ENCODE measurements at places on chromosomes 5 and 9.
A peak's percentile ranks its signal among the peaks of the same experiment; 100 is the strongest.

DNA sequence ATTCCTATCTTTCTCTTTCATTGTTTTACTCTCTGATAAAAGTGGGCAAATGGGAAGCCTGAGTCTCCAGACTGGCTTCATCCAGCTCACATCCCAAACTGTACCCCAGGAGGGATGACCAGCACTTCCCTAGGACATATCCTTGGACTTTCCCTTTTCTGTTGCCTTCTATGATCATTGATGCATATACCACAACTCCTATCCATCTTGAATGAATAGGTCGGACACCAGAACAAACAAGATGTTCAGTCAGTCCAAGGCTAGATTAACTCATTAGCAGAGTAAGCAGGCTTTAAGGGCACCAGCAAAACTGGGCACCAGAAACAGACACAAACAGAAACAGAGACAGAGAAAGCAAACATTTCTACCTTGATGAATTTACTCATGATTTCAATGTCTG is 159.1 kb upstream of the RGMB start:
- DNase-seq = no peak

- no peak for DNase-seq
These were observed 105.7 kb upstream of the ZNF618 start for GRCh38 chr9:113770396-113770795.

- DNase-seq = peak; percentile 31
These were observed 173.5 kb downstream of the TRIM32 start for GRCh38 chr9:116860509-116861120.

GRCh38 chr5:72246954-72247442 is 73.0 kb downstream of the MRPS27 start:
- no peak for DNase-seq

GRCh38 chr9:124774129-124774978 is 2.6 kb upstream of the OLFML2A start:
- peak; percentile 91 for DNase-seq

GRCh38 chr9:95028853-95029219 is 288.7 kb downstream of the FANCC start:
- DNase-seq = no peak

DNA sequence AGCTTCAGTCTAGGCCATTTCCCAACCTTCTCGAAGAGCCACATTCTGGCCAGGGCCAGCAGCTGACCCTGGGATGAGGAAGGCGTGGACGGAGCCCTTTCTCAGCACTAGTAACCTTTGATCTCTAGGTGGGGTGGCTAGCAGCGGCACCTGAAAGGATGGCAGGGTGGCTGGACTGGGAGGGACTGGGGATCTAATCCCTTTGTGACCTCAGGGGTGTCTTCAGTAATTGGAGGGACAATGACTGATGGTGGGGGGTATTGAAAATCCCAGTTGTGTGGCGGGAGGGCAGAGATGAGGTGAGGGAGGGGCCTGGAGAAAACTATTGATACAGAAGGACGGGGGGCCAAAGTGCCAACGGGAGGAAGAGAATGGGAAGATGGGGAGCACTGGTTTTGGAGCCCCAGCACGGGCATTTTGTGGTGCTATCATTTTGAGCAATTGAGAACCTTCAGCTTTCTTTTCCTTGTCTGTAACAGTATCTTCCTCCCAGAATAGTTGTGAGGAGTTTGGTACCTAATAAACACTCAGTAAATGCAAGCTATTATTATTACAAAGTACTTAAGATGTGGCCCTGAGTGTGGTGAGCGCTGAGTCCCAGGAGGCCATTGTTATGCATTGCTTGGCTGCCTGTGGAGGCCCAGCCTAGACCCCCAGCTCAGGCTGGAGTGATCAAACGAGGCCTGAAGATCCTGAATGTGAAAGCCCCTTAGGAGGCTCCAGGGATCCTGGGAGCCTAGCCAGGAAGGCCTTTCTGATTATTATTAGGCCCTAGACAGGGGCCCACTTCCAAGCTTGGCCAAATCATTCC is 37.3 kb upstream of the UBE2D2 start:
- no peak for DNase-seq

- no peak for DNase-seq
These were observed 26.0 kb upstream of the ASS1 start for GRCh38 chr9:130418776-130419175.

GRCh38 chr5:115296124-115297022 is at the start of gene CCDC112:
Gene CCDC112 (minus strand): TSS chr5:115296654. CDS start chr5:115296543, 111 bp downstream.
- DNase-seq = peak; percentile 37

- no peak for DNase-seq
These were observed 13.5 kb upstream of the B4GALT1 start for GRCh38 chr9:33180526-33181184.

GRCh38 chr9:133604214-133604613 is 5.0 kb downstream of the FAM163B start:
- DNase-seq = no peak

- no peak for DNase-seq
These were observed 11.1 kb downstream of the FGF1 start for GRCh38 chr5:142674531-142675469.

- no peak for DNase-seq
These were observed 980 bp downstream of the COL5A1 start for GRCh38 chr9:134642385-134643181.

DNA sequence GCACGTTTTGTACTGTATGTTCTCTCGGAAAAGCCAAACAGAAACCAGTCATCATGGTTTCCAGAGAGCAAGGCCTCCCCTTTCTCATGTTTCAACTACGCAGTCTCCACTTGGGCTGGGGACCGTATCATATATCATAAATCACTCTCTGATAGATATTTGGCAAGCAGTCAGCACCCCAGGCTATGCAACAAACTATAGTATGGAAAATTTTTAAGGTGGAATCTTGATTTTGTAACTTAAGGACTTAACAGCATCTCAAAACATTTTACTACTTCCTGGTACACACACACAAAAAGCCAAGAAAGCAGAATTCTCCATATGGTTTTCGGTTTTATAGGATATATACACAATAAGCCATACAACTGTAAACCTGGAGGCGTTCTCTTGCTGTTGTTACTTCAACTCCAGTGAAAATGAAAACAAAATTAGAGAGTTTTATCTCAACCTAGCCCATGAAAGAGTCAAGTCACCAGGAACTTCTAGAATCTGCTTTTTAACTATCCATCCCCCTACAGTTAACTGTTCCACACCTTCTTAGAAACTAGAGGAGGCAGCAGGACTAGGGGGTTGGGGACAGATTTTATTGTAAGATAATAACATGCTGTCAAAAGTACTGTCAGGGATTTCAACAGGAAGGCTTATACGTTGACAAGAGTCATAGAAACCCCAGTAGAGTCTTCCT is 283.4 kb downstream of the NFIB start:
- DNase-seq = no peak

DNA sequence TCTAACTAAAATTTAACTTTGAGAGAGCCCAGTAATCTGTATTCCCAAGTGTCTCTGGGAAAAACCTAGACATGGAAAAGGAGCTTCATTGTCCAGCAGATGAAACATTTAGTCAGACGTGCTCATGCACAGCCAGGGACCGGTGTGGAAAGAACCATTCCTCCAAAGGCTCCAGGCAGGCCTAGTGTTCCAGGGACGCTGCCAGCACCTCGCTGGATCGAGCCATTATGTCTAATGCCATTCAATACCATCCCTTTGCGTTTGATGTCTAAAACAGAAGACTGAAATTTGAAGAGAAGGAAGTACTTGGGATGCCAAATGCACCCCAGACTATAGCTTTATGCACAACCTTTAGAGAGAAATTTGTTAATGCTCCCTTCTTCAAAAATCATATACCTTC is 1.4 kb upstream of the CHSY3 start:
- no peak for DNase-seq

DNA sequence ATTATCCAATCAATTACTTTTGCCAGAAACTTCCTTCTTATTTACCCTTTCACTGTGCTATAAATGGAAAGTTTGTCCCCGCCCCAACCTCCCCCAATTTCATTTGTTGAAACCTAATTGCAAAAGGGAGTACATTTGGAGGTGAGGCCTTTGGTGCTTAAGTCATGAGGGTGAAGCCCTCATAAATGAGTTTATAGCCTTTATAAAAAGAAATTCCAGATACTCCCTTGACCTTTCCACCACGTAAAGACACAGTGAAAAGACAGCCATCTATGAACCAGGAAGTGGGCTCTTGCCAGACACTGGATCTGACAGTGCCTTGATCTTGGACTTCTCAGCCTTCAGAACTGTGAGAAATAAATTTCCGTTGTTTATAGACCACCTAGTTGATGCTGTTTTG is 82.3 kb downstream of the NUDT12 start:
- no peak for DNase-seq

DNA sequence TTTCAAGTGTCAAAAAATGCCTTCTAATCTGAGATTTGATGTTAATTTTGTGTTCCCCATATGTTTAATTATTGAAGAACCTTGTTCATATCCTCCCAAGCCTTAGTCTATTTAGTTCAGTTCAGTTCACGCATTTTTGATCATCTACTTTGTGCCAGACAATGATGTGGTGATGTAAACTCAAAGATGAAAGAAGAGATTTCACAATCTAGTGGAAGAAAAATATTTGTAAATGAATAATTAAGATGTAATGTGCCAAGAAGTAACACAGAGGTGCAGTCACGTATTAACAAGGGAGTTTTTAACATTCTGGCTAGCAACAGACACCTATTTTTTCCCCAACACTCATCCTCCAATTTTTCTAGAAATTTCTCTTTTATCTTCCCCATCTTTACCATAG is 22.1 kb upstream of the KIF2A start:
- no peak for DNase-seq

DNA sequence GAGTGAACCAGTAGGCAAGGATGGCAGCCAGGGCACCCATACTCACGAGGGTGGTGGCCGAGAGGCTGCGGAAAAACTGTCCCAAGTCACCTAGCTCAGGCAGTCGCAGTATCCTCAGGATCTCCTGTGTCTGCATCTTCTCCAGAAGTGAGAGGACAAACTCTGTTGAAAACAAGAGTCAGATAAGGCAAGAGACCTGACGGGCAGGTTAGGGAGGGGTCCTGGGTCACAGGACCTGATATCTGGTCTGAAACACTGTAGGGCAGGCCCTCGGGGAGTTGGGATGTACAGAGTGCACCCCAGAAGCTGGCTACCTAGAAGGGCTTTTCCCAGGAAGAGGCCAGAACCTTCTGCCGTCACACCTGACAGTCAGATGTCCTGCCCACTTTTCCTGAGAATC is 17.4 kb downstream of the ACSL6 start:
- no peak for DNase-seq

- DNase-seq = no peak
These were observed 133.9 kb upstream of the ERCC6L2 start for GRCh38 chr9:95741631-95742030.

- no peak for DNase-seq
These were observed 100.7 kb upstream of the TUT7 start for GRCh38 chr9:86454701-86455615.

GRCh38 chr5:158699298-158699880 is 400.3 kb downstream of the EBF1 start:
- no peak for DNase-seq

DNA sequence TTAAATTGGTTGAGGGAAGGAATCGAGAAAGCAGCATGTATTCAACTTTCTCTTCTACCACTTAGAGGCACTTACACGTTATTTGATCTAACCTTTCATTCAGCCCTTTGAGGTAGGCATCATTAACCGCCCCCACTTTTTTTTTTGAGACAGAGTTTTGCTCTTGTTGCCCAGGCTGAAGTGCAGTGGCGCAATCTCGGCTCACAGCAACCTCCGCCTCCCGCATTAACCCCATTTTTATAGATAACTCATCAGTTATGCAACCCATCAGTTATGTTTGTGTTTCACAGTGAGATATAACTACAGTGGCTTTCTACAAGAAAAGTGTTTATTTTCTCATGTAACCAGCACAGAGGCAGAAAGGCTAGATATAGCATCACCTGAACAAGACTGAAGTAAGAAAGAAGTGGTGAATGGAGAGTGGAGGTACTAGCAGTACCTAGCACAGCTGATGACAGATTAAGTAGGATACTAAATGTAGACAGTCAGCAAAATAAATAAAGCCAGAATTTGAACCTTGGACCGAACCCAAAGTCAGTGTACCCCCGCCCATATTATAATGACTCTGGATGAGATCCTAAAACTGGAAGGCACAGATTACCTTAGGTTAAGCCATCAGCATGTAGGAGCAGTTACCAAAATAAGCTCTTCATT is 91.2 kb downstream of the PJA2 start:
- DNase-seq = no peak

GRCh38 chr5:17455942-17456341 is 42.1 kb upstream of the TAF11L2 start:
- DNase-seq = no peak

DNA sequence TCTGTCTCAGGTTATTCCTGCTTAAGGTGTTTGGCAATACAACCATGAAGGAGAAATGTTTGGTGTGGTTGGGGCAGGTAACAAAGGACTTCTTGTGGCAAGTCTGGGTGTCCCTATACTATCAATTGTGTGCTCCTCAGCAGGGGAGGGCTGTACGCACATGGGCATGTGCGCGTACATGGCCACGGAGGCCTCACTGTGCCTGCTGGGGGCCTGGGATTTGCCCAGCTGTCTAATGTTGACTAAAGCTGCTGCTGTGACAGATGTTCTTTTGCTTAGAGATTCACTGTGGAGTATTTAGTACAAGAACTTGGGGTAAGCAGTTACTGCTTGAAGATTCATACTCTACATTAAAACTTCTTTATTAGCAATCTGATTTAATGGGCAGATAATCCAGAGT is 97.5 kb downstream of the HSPA4 start:
- DNase-seq = no peak

GRCh38 chr9:137632230-137633161 is 13.7 kb downstream of the EHMT1 start:
- DNase-seq = no peak

GRCh38 chr9:34510497-34511468 is 12.0 kb downstream of the ENHO start:
- DNase-seq = no peak

GRCh38 chr9:98742325-98743280 is 33.9 kb upstream of the GABBR2 start:
- no peak for DNase-seq

DNA sequence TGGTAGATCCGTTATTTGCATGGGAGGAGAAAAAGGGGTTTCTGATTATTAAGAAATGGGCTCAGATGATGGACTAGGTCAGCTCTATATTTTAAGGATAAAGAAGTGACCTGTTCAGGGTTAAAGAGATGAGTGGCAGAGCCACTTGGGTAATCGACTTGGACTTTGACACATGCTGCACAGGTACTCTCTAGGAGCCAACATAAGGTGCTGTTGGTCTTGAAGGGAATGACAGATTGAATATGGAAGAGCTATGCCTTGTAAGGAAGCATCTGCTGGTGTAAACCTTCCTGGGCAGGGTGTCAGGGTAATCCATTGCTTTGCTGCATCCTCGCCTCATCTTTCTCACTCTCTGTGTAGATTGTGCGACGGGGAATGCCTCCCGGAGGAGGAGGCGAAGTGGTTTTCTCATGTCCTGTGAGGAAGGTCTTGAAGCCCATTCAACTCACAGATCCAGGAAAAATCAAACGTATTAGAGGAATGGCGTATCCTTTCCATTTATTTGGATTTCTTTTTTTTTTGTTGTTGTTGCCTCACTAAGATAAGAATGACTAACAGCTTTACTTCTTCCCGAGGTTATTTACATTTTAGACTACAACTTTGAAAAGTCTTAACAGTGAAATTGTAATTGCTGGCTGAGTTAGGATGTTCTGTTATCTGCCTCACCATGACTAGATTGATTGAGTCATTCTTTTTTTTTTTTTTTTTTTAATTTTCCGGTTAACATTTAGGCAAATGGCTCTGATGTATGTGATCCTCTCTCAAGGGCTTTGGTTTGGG is 41.2 kb downstream of the RCL1 start:
- DNase-seq = no peak

Data from Kasumi-1 (cell line).